ENCODE measurements at places on chromosomes 5 and 9.
A peak's percentile ranks its signal among the peaks of the same experiment; 100 is the strongest.

- H3K4me3 ChIP-seq: no peak overlapping the region
- H3K36me3 ChIP-seq: no peaks in the 10 kb centered on the region
- H3K27ac ChIP-seq: no peak overlapping the region
Observed at GRCh38 chr9:14797435-14797834, 74.9 kb upstream of the CER1 start.

- H3K27me3 ChIP-seq: no peaks in the 10 kb centered on the region
- H3K4me3 ChIP-seq: no peak overlapping the region
- H3K36me3 ChIP-seq: no peaks in the 10 kb centered on the region
- no peaks in the 10 kb centered on the region for H3K4me1 ChIP-seq
- H3K27ac ChIP-seq: no peak overlapping the region
- no peak for DNase-seq
Observed at GRCh38 chr5:25944786-25945185, 1093.6 kb downstream of the CDH9 start.

- no peaks in the 10 kb centered on the region for H3K4me1 ChIP-seq
- no peaks in the 10 kb centered on the region for H3K27me3 ChIP-seq
- no peaks in the 10 kb centered on the region for H3K36me3 ChIP-seq
Observed at GRCh38 chr9:8160787-8161186, 361.2 kb upstream of the DMAC1 start.

DNA sequence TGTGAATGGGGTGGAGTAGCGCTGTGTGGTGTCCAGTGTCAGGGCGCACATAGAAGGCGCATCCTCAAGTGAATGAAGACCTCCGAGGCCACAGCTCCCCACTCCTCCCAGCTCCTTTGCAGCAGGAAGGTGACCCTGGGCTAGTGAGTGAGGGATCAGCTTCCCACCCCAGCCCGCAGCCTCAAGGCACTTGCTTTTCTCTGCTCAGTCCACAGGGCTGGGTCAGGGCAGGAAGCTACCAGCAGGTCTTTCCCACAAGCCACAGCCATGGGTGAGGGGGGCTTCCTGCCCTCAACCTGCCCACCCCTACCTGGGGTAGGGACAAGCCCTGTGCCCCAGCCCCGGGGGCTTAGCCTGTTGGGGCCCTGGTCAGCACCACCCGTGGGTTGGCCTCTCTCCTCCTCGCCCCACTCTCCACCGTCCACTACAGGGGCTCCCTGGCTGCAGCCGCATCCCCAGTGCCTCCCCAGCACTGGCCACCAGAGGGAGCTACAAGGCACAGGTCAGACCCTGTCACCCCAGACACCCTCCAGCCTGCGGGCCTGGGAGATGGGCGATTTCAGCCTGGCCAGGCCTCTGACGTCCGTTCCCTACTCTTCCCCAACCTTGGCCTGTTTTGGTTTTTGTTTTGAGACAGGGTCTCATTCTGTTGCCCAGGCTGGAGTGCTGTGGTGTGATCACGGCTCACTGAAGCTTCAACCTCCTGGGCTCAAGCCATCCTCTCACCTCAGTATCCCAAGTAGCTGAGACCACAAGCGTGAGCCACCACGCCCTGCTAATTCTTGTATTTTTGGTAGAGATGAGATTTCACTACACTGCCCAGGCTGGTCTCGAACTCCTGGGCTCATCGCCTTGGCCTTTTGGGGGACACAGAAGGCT, 1.3 kb upstream of the ABCA2 start:
- peak overlapping the region; percentile 65 for H3K4me3 ChIP-seq
- H3K4me1 ChIP-seq: peaks cover 55% of the 10 kb centered on the region
- peaks cover 3% of the 10 kb centered on the region for H3K27me3 ChIP-seq
- no peaks in the 10 kb centered on the region for H3K36me3 ChIP-seq
- peak; percentile 85 for DNase-seq

DNA sequence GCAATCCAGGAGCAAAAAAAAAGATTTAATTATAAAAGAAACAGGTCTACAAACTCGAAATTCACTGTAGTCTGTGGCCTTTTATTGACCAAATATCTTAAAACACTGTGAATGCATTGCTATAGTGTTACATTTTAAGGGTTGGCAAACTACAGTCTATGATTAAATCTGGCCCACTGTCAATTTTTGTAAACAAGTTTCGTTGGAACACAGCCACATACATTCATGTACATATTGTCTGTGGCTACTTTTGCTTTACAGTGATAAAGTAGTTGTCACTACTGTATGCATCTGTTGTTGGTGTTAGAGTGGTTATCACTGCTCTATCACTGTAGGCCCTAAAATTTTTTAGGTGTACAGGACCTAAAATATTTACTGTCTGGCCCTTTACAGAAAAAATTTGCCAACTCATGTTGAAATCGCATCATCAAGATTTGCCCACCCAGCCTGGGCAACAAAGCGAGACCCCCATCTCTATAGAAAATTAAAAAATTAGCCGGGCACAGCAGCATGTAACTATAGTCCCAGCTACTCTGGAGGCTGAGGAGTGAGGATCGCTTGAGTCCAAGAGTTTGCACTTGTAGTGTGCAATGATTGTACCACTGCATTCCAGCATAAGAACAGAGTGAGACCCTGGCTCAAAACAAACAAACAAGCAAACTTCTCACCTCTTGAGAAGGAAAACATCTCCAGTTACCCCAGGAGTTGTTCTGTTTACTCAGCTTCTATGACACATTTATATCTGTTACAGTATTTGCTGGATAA, 89.0 kb downstream of the ERBIN start:
- peaks cover 23% of the 10 kb centered on the region for H3K4me1 ChIP-seq
- H3K36me3 ChIP-seq: peaks cover 24% of the 10 kb centered on the region
- no peak for DNase-seq
- no peak overlapping the region for H3K4me3 ChIP-seq
- no peaks in the 10 kb centered on the region for H3K27me3 ChIP-seq
- no peak overlapping the region for H3K27ac ChIP-seq

GRCh38 chr9:14812806-14813205, 90.3 kb upstream of the CER1 start:
- no peak for DNase-seq
- no peaks in the 10 kb centered on the region for H3K4me1 ChIP-seq
- H3K36me3 ChIP-seq: no peaks in the 10 kb centered on the region
- no peak overlapping the region for H3K27ac ChIP-seq
- H3K4me3 ChIP-seq: no peak overlapping the region
- H3K27me3 ChIP-seq: peaks cover 4% of the 10 kb centered on the region
